ENCODE measurements at places on chromosomes 5 and 9.

- DNase-seq: no peak
Measured at GRCh38 chr9:70954596-70955143, 166.8 kb downstream of the TRPM3 start.

GRCh38 chr5:135822286-135822685, 12.2 kb upstream of the SLC25A48 start:
- DNase-seq: no peak

DNA sequence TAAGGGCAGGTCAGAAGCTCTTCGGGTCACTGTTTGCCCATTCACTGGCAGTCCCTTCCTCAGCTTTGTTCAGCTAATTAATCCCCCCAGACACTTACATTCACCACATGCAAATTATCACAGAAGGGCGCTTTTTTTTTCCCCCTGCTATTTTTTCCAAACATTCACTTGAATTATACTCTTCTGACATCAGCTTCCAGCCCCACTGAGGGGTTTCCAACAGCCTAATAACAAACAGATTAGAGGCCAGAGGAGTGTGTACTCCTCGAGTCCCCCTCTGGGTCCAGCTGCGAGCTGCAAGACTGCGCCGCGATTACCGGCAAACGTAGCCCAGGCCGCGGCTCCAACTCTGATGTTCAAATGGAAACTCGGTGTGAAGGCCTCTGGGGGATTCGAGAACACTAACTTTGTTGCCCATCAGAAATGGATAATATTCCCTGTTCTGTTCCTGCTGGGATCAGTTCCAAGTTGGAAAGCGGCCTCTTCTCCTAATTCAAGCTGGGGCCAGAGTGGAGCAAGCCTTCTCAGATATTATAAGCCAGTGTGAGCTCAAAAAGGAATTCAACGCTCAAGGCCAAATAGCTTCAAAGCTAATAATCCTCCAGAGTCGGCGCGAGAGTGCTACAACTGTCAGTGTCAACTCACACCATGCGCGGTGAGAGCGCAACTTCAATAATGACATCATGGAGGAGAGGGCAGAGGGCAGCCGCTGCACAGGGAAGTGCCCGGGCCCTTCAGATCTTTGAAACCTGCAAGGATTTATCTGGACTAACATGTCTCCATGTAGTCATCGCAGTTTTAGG, 560.8 kb downstream of the BNC2 start:
- no peak for DNase-seq

GRCh38 chr5:108639366-108639765, 108.3 kb upstream of the FER start:
- DNase-seq: no peak

- no peak for DNase-seq
Measured at GRCh38 chr9:34456746-34457145, 1.6 kb downstream of the FAM219A start.

GRCh38 chr5:113225259-113225658, 209.5 kb downstream of the TSSK1B start:
- no peak for DNase-seq

DNA sequence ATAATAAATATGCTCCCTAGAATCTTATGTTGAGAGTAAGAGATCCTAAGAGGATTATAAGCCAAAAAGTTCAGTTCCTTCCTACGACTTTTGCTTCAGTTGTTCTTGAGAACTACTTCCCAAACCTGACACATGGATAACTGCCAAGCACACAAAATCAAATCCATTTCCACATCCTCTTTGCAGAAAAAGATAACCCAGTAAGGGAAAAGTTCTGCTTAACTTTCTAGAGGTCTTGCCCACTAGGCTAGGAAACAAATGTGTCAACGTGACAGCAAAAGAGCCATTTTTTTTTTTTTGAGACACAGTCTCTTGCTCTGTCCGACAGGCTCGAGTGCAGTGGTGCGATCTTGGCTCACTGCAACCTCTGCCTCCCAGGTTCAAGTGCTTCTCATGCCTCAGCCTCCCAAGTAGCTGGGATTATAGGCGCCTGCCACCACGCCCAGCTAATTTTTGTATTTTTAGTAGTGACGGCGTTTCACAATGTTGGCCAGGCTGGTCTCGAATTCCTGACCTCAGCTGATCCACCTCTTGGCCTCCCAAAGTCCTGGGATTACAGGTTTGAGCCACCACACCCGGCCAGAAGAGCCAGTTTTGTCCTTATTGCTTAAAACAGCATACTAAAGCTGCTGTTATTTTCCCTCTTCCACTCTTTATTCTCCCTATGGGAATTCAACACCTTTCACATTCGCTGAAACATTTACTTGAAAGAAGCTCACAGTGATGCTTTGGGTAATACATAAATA, 24.2 kb downstream of the CSNK1A1 start:
- peak; percentile 46 for DNase-seq

All from aorta (tissue), 5 donors.